ENCODE measurements at places on chromosomes 6 and 20.

- DNase-seq, result no peak
Observed at GRCh38 chr6:56699066-56699654, 56.5 kb upstream of the DST start.

DNA sequence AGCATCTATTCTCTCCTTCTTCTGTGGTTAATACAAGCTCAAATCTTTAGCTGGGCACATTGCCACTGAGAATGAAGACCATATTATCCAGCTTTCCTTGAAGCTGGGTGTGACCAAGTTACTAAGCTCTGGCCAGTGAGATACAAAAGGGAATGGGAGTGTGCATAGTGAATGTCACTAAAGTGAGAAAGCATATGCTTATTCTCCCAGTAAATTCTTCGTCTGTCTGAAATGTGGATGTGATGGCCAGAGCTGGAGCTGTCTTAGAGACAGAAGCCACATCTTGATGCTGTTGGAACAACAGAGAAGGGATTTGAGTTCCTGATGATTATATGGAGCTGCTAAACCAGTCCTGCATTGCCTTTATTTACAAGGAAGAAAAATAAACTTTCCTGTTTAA, 60.1 kb downstream of the SESN1 start:
- DNase-seq, result no peak

GRCh38 chr6:152270301-152270925, 366.7 kb downstream of the SYNE1 start:
- DNase-seq, result peak; percentile 42

DNA sequence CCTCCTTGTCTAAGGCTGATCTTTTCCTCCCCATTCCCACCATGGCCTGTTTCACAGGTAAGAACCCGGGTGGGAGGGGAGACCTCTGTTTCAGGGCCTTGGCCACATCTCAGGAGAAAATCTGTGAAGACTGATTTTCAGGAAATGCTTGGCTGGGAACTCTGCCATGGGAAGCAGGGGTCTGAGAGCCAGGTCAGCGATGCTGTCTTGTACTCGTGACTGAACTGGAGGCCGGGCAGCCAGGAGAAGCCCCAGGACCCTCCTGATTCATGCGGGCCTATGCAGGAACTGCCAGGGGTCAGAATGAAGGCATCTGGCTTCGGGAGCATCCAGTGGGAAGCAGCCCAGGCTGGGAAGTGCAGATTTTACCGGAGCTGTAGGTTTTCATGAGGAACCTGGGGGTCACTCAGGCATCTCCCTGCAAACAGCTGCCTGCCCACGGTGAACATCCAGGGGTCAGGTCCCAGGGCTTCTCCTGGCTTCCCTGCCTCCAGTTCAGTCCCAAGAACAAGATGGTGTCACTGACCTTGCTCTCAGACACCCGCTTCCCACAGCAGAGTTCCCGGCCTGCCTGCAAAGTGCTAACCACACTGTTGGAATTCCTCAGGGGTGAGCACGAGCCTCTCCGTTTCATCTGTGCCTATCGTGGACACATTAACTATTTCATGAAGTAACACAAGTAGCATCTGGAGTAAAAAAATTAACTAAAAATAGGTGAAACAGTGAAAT, 90.2 kb upstream of the SULF2 start:
- no peak for DNase-seq

- DNase-seq, result no peak
Observed at GRCh38 chr6:145830612-145831011, 16.0 kb upstream of the FBXO30 start.

GRCh38 chr6:22942403-22942802, 373.0 kb downstream of the HDGFL1 start:
- no peak for DNase-seq

GRCh38 chr6:3235486-3235885, 8.0 kb upstream of the TUBB2B start:
- DNase-seq, result no peak

GRCh38 chr6:85866758-85867401, 224.2 kb upstream of the SYNCRIP start:
- no peak for DNase-seq
